ENCODE measurements at places on chromosomes 16 and 17.

DNA sequence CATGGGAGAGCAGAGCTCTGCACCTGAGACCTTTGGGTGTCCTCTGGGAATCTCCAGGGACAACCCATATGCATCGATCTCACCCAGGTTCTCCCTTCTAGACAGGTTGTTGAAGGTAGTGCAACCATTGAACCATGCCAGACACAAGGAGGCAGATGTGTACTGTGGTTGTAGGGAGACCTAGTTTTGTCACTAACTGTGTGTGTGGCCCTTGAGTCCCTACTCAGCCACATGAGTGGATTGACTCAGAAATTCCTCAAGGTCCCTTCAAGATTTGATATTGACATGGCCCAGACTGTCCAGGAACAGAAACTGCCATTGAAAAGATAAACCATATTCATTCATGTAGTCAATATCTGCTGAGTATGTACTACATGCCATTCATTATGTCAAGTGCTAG, 396.4 kb upstream of the CCL2 start:
- DNase-seq: no peak

GRCh38 chr17:28211811-28212210, 107.2 kb upstream of the TMEM97 start:
- no peak for DNase-seq

DNA sequence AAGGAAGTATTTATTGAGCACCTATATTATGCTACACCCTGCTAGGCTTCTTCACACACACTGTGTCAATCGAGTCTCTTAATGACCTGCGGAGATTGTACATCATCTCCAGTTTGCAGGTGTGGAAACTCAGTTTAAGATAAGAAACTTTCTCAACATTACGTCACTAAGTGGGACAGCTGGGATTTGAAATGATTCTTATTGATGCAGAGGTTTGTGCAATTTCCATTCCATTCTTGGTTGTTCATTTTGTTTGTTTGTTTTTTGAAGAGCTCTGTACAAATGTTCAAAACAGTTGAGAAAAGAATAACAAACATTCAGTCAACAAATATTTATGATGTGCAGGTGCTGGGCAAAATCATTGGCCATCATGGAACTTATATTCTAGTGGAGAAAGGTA, 84.8 kb downstream of the MAP2K6 start:
- DNase-seq: no peak

DNA sequence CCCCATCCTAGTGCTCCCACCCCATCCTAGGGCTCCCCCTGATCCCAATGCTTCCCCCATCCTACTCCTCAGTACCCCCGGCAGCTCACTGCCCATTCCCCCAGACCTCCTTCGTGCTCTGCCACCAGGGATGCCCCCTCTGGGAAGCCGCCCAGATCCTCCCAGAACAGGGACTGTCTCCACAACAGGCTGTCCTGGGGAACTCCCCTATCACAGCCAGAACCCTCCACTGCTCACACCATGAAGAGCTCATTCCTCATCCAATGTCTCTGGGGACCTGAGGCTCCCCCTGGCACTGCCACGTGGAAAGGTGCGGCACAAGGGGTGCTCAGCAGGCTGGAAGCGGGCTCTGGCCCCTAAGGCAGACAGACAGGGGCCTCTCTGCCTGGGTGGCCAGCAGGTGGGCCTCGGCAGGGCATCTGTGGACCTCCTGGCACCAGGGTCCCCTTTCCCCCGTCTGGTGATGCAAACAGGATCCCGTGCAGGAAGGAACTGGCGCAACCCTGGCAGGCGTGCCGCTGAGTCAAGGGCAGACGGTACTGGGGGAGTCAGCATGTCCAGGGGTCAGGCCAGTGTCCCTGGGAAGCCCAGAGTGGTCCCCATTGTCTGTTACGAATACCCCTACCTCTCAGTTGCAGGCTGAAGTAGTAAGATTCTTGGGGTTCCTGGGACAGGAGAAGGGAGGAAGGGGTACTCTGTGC, 14.8 kb upstream of the PVALEF start:
- no peak for DNase-seq

DNA sequence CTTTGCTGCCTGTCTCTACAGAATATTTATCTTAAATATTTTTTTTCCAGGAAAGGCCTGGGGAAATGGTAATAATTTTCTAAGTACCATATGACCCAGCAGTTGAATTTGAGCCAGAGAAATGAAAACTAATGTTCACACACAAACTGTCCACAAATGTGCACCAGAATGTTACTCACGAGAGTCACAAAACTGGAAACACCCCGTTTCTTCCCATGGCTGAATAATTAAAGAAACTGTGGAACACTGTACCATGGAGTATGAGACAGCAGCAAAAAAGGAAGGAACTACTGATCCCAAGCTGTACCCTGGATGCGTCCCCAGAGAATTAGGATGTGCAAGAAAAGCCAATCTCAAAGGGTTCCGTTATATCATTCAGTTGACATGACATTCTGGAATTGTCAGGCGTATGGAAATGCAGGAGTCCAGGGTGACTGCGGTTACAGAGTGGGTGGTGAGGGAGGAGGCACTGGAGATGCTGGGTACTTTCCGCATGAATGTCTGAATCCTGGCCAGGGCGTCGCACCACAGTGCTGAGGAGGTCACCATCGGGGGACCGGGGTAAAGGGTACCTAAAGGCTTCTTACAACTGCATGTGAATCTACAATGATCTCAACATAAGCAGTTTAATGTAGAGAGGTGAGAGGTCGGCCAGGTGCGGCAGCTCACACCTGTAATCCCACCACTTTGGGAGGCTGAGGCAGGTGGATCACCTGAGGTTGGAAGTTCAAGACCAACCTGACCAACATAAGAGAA, 34.5 kb downstream of the USP22 start:
- DNase-seq: no peak

DNA sequence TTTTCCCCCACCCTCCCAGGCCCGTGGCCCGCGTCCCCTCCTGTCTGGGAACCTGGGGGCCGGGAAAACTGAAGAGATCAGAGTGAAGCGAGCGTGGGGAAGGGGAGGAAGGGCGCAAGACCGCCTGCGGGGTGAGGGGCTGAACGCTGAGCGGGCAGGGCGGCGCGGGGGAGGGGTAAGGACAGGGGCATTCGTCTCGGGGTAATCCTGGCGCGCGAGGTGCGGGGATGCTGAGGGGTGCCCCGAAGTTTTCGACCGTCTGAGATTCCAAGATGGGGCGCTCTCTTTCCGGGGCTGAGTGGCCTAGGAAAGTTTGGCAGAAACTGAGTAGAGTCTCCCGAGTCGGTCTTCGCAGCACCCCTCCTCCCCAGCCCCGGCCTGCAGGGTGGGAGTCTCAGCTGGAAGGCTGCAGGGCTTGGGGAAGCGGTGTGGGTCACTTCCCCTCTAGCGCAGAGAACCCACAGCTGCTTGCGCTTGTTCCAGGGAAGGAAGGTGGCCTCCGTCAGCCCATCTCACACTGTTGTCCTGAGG, 555 bp downstream of the TTYH2 start:
- DNase-seq: peak; percentile 60

DNA sequence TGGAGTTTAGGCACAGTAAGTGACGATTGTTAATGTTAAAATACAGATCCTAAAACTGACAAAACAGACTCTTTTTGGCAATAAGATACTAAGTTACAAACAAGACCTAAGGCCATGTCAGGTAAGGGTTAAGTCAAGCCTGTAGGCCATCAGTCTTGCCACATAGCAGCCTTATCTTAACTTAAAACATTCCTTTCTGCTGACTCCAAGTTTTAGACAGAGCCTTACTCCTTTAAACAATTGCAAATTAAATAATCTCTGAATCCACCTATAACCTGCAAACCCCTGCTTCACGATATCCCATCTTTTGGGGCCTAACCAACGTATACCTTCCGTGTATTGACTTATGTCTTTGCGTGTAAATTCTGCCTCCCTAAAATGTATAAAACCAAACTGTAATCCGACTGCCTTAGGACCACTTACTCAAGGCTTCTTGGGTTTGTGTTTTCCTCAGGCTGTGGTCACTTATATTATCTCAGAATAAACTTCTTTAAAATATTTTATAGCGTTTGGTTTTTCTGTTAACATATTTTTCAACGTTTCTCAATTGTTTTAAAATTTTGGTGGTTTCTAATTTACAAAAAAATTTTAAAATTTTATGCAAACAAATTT, 64.4 kb downstream of the EFCAB5 start:
- no peak for DNase-seq

DNA sequence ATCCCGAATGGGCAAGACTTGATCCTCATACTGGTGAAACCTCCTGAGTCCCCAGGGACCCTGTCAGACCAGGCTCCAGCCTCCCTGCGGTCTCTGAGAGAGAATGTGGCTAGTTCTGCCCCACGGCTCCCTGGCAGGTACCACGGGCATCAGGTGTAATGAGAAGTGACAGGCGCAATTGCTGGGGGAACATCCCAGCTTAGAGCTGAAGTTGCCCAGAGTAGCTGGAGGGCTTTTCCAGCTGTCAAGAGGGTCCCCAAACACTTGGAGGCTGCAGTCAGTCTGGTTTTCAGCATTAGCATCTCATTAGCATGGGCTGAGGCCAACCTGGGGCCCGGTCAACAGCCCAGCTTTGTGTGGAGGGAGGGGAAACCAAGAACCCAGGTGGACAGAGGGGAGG, 100.0 kb upstream of the TMEM132E start:
- DNase-seq: no peak

Measured in mucosa of descending colon (tissue), 3 donors.